Cerebellar nuclear complex (tissue), 1 donor: ENCODE measurements at places on chromosomes 2 and 18.

- DNase-seq, result no peak
These were observed 48.1 kb upstream of the CD226 start for GRCh38 chr18:69995774-69996173.

DNA sequence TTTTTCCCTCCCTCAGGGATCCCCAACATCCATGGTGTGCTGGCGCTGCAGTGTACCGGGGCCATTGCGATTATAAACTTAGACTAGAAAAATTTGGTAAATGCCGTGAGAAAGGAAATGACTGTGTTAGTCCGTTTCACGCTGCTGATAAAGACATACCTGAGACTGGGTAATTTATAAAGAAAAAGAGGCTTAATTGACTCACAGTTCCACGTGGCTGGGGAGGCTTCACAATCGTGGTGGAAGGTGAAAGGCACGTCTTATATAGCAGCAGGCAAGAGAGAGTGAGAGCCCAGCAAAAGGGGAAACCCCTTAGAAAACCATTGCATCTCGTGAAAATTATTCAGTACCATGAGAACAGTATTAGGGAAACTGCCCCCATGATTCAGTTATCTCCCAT, 44.3 kb downstream of the NTSR2 start:
- DNase-seq, result no peak

GRCh38 chr2:17621781-17622180, 81.3 kb downstream of the VSNL1 start:
- DNase-seq, result no peak

- no peak for DNase-seq
These were observed 729.6 kb upstream of the ZNF804A start for GRCh38 chr2:183868707-183869106.

- DNase-seq, result no peak
These were observed 755 bp downstream of the SPAST start for GRCh38 chr2:32064021-32064601.

DNA sequence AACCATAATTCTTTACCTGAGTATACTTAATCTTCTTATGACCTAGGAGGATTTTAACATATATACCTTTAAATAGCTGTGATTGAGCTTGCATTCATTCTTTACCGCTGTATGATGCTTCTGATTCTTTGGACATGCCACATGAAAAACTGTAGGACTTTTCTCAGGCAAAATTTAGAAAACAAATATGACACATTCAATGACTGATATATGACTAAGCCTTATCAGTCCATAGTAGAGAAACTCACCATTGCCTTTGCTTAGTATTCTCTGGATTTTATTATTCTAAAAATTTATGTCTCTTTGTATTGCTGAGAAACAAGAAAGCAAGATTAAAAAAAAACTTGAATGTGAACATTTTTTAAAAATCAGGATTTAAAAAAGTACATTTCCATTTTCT, 3.7 kb downstream of the FAM171B start:
- no peak for DNase-seq

GRCh38 chr18:55306359-55307024, 281.5 kb downstream of the TCF4 start:
- no peak for DNase-seq

DNA sequence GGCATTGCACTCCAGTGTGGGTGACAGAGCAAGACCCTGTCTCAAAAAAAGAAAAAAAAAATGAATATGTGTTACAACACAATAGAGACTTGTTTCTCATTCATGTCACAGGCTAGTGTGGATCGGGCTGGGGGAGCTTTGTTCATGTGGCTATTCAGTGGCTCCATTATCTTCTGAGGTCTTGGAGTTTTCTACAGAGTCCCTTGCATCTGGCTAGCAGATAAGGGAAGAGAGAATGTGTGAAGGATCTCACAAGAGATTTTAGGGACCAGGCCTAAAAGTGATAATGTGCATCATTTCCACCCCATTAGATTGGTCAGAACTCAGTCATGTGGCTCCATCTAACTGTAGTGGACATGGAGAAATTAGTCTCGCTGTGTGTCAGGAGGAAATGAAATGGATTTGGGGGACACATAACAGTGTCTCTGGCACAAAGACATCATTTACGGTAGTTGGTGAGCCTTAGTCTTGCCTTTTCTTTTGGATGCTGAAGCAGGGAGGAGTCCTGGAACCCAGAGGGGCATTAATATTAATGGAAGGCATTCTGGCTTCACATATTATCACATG, 32.4 kb upstream of the CASP10 start:
- no peak for DNase-seq

DNA sequence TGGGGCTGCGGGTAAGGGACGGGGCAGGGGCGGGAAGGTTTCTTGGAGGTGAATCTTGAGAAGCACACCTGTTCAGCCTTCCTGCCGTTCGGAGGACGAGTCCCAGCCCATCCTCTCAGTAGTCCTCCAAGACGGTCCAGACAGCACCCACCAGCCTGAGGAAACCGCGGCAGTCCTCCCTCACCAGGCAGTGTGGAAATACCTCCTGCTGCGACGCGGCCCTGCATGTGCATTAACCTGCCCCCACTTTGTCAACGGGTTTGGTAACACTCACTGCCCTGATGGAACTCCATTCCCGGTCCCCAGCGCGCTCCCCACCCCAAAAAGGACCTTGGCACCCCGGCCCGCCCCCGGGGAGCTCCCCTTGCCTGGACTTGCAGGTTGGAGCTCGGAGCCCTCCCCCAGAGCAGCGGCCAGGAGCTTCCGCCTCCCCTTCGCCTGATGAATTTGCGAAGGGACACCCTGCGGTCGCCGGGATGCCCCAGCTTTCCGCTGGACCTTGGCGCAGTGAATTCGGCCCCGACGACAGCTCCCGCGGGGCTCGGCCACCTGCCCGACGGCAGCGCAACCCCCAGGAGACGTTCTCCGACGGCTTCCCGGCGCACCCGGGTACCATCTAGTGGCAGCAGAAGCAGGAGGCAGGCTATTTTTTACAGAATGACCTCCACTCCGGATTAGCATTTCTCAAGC, 31.5 kb downstream of the ACVR1C start:
- DNase-seq, result no peak

GRCh38 chr18:2964361-2965010, 48.5 kb downstream of the LPIN2 start:
- no peak for DNase-seq

DNA sequence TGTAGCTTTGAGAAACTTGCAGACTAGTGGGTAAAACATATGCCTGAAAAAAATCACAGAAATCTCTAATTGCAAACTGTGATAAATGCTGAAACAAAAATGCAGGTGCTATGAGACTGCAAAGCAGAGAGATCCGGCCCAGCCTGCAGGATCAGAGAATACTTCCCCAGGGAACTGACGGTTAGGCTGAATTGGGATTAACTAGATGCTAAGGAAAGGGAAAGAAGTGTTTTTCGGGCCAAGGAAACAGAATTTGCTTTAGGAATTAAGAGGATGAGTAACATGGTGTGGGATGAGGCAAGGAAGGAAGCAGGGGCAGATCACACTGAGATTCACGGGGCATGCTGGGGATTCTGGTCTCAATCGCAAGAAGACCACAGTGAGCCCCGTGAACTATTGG, 71.5 kb downstream of the OSBPL6 start:
- DNase-seq, result no peak

- no peak for DNase-seq
These were observed 7.7 kb downstream of the LPIN1 start for GRCh38 chr2:11753886-11754699.

DNA sequence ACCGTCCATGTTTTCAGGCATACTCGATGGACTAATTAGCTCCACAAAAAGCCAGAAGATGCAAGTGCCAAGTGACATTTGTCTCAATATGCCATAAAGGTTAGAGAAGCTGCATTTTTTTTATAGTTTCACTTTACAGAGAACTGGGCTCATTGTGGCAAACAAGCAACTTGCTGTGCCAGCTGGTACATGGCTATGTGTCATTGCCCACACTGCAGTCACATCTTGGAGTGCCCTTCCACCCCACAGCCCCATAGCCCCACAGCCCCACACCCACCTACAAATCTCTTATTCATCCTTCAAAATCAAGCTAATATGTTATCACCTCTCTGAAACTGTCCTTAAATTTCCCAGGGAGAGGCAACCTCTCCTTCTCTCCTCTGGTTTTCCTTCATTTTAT, 451.9 kb downstream of the ARHGAP15 start:
- DNase-seq, result no peak

GRCh38 chr2:9837451-9837850, 5.8 kb upstream of the TAF1B start:
- no peak for DNase-seq

GRCh38 chr18:50711386-50711785, 108.4 kb downstream of the MRO start:
- DNase-seq, result no peak

DNA sequence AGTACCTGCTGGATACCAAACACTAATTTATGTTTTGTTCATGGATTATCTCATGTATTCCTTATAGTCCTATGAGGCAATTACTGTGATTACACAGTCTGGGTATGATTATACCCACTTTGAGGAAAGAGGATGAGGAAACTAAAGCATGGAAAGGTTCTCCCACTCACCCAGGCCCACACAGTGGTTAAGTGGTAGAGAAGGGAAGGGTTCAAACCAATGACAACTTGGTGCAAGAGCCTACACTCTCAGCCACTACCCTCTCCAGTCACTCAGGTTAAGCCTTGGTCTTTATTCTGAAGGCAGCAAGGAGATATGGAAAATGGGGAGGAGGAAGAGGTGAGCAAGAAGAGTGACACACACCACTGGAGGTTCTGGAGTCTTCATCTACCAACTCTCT, 64.5 kb upstream of the PPP1CB start:
- DNase-seq, result no peak

- no peak for DNase-seq
These were observed 899.7 kb upstream of the VRK2 start for GRCh38 chr2:57146951-57147350.

DNA sequence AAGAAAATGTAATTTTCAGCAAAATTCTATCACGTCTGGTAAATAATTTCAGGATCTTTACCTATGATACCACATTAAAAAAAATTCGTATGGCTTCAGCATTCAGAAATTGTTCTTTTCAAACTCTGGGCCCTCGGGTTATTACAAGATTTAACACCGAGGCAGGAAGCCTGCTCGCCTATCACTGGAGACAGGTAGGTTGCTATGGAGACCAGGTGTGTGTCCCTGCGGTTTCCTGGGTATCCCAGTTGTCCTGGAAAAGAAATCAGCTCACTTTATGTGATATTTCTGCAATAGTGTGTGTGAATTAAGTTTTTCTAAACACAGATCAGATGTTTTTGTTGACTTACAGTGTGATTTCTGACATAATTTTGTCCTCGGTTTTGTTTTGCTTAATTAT, 14.2 kb downstream of the HPCAL1 start:
- DNase-seq, result no peak

GRCh38 chr2:158932131-158932645, 36.3 kb upstream of the TANC1 start:
- no peak for DNase-seq

GRCh38 chr2:68921646-68922045, 31.0 kb downstream of the GKN2 start:
- DNase-seq, result no peak

- DNase-seq, result no peak
These were observed 80.8 kb downstream of the KCTD18 start for GRCh38 chr2:200428961-200429665.

- no peak for DNase-seq
These were observed 202 bp downstream of the MCEE start for GRCh38 chr2:71129902-71130151.

DNA sequence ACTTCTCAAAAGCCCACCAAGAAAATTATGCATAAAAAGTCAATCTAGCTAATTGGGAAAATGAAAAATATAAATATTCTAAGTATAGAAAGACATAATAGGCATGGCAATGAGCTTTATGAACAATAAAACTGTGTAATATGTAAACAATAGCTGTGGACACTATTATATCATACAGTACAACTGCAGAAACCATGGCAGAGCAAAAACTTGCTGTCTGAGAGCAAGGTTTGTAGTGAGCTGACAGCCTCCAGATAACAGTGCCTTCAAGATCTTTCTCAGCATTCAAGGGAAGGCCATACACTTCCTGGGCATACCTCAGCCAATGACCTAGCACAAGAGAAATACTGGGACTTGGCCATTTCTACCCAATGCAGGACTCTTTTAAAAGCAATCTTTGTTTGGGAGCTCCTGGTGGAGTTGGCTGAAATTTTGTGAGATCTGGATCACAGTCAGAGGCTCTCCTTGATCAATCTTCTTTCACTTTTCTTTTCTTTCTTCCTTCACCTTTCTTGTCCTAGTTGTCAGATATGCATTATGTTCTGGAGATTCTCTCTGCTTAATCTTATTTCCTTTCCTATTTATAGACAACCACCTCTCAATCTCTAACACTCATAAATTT, 427.2 kb upstream of the UBE2E3 start:
- DNase-seq, result no peak

- DNase-seq, result no peak
These were observed 6.7 kb upstream of the ONECUT2 start for GRCh38 chr18:57428221-57429150.

- no peak for DNase-seq
These were observed 20.3 kb downstream of the TBR1 start for GRCh38 chr2:161436411-161436810.

DNA sequence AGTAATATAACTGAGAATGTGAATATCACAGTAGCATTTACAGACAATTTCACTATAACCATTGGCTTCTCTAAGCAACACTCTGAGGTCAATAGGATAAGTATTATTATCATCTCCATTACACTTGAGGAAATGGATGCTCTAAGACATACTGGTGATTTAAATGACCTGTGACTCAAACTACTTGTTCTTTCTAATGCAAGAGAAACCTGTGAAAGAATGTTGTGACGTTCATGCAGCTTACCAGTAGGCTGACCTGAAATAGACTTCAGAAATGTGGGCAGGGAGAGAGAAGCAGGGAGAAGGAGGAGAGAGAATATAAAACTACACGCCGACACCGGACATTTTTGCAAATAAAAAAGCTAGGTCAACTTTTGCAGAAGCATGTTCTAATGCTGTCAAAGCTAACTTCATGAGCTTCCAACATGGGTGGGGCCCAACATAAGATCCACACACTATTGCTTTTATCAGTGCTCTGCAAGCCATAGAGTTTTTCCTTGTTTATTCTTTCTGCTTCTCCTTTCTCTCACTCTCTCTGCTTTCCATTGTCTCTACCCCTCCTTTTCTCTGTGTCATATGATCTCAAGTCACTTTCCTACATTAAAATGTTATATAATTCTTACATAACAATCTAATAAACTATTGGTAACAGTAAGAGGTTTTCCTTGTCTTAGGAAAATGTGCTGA, 217.6 kb upstream of the FN1 start:
- no peak for DNase-seq

- DNase-seq, result no peak
These were observed 475.8 kb downstream of the STK39 start for GRCh38 chr2:167771628-167772027.

GRCh38 chr2:19364014-19364413, 5.6 kb upstream of the OSR1 start:
- no peak for DNase-seq

DNA sequence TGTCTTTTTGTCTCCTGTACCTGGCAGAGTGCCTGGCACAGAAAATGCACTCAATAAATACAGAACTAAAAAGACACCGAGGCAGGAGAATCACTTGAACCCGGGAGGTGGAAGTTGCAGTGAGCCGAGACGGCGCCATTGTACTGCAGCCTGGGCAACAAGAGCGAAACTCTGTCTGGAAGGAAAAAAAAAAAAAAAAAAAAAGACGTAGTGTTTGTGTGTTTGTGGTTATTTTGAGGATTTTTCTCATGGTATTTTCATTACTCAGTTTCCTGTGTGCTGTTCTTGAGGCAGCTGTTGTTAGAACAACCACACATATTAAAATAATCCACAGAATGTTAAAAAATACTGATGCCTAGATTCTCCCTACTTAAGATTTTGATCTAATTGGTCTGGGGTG, 519.2 kb upstream of the SPHKAP start:
- no peak for DNase-seq

- no peak for DNase-seq
These were observed 9.6 kb downstream of the GDF7 start for GRCh38 chr2:20676353-20677215.

GRCh38 chr2:127569666-127570065, 34.2 kb downstream of the MYO7B start:
- no peak for DNase-seq
